RCC 7860 (cell line): ENCODE measurements at places on chromosomes 7 and 10.

- no peak for DNase-seq
Measured at GRCh38 chr7:77254429-77254828, 54.8 kb upstream of the FGL2 start.

GRCh38 chr7:151599401-151600227 lies 79.9 kb upstream of the RHEB start:
- DNase-seq: peak; percentile 96

GRCh38 chr10:71077796-71078453 lies 134.4 kb upstream of the UNC5B start:
- DNase-seq: no peak

- DNase-seq: no peak
Measured at GRCh38 chr10:132136097-132136521, 50.6 kb upstream of the DPYSL4 start.

GRCh38 chr10:13441476-13441875 lies 87.3 kb downstream of the BEND7 start:
- no peak for DNase-seq

DNA sequence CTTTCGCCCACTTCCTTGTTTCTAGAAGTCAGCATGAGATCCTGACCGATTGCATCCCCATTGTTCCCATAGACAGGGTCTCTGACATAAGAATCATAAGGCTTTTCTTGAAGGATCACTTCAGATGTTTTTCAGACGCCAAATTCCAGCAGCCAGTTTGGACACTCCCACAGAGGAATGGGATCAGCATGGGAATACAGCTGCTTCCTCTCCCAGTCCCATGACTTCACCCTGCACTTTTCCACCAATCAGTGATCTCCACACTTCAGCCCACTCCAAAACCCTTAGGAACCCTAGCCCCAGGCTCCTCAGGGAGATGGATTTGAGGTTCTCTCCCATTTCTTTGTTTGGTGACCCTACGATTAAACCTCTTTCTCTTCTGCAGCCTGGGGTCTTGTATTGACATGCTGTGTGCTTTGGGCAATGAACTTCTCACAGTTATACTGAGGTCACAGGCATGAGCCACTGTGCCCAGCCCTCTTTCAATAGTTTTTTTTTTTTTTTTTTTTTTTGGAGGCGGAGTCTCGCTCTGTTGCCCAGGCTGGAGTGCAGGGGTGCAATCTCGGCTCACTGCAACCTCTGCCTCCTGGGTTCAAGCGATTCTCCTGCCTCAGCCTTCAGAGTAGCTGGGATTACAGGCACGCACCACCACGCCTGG lies 52.8 kb upstream of the CHST3 start:
- no peak for DNase-seq

DNA sequence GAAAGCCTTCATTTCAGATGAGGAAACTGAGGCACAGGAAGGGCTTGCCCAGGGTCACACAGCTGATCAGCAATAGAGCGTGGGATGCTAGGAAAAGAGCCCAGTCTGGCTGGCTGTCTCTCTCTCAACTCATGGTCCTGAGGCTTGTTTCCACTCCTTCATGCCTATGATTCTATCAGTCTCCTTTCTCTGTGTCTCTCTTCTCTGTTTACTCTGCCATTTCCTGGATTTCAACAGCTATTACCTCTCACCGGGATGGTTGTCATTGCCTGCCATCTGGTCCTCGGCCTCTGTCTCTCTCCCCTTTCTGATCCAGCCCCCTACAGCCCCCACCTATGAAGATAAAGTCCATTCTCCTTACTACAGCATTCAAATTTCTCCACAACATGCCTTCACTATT lies 93.3 kb upstream of the AGBL3 start:
- no peak for DNase-seq

DNA sequence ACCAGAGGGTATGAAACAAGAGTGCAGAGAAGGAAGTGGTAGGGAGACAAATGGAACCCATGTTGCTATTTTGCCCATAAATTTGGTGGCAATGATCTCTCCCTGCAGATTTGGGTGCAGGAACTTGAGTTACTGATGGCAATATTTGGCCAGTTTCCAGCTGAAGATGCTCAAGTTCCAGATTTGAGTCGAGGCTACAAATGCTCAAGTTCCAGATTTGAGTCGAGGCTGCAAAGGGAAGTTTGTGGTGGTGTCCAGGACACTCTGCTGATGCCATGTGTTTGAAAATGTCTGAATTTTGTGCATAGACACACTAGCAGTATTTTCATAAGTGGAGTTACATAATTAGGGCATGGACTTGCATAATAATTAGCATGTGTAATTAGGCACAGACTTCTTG lies 40.8 kb downstream of the TBXAS1 start:
- DNase-seq: no peak

DNA sequence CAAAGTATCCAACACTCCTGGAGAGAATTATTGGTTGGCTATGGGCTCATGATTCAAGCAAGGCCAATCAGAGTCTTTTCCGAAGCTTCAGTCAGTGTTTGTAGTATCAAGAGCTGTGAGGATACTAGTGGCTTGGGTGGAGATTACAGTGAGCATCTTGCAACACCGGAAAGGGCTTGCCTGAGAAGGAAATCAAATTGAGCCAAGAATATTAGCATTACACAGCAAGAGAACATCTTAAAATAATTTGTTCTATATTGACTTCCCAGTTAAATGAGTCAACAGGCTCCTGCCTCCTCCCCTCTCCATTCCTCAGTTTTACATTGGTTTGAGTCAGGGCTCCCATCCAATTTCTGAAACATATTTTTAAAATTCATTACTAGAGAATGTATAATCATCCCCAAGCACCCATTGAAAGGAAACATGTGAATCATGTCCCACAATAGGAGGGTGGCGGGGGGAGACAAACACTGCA lies 127.4 kb downstream of the ELAPOR2 start:
- no peak for DNase-seq

- no peak for DNase-seq
Measured at GRCh38 chr7:38070718-38071117, 107.3 kb upstream of the STARD3NL start.

DNA sequence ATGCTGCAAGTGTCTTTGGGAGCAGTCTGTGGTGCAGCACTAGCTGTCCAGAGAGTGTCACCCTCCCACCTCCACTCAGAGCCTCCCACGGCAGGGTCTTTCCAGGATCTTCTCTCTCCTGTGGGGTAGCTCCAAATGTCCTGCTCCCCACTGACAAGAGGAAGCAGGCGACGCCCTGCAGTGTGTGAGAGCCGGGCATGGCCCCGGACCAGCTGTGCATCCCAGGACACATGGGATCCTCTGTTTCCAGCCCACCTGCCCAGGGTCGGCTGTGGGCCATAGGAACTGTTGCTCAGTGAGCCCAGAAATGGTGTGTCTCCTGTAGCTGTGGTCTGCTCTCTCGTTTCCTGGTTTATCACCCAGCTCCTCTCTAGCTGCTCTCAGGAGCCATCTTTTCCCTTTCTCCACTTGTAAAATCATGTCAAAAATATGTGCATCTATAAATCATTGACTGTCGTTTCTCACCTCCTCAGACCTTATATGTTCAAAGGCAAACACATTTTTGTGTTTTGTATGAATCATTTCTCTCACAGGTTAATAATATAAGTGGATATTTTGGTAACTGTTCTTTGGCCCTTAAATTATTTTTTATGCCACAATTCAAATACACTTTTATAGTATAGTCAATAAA lies 74.9 kb downstream of the VWC2 start:
- peak; percentile 17 for DNase-seq

- no peak for DNase-seq
Measured at GRCh38 chr10:1677307-1677939, 59.9 kb downstream of the ADARB2 start.

DNA sequence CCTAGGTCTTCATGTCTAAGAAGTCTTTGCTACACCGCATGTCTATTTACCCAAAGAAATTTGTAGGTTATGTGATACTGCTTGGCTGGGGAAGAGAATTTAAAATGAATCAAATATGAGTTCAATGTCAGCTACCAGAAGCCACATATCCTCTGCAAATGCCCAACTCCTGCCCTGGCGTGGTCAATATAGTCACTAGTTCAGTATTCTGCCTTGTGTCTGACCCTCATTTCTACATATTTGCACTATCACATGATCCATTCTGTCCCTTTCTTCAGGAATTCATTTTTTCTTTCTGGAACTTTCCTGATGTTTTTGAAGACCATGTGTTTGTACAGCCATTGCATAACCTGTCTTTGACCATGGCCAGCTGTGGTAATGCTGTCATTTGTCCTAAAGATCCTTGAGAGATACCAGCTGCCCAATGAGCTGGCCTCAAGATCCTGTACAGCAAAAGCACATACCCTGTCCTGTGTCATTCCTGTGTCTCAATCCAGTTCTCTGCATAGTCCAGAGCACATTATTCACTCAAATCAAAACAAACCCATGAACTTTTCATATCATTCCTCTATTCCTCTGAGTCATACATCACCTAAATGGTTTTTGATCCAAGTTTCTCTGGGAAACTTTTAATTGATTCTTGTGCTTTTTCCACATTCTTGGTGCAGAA lies 524.5 kb downstream of the PARD3 start:
- DNase-seq: no peak

DNA sequence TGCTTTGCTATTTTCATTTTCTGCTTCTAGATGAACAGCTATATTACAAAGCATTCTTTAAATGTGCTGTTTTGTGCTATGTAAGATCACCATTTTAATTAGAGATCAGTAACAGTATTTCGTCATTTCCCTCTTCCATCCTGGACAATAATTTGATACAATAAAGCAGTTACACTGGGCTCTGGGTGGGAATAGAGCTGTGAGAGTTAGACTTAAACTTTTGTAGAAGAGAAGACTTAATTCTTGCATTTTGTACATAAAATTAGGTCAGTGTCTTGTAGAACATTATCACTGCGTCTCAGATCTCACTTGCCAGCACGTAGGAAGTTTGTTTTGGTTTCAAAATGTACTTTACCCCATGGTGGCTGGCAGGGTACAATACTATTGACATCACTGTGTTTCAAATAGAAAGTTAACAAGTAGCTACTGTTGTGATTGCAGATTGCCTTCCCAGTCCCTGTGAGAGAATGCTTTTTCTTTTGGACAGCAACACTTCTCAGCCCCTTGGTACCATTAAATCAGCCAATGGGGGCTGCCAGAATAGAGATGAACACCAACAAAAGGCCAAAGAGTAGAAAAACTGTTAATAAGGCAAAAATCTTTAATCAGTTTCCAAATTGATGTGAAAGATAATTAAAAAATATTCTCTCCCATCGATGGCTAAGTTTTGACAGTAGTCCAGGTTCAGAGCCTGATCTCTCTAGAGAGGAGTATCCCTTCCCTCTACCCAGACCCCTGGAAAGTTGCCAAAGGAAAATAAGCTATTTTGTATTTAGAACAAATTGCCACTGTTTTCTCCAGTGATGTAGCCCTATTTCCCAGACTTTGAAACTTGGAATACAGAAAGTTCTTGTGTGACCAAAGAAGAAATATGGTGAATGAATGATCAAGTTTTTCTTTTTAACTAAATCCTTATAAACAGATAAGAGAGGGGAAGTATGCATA lies 35.1 kb downstream of the SMNDC1 start:
- DNase-seq: no peak

GRCh38 chr7:33881316-33881715 lies 24.0 kb upstream of the BMPER start:
- no peak for DNase-seq

GRCh38 chr10:69872323-69872722 lies 70.6 kb downstream of the COL13A1 start:
- no peak for DNase-seq

GRCh38 chr7:128891942-128892269 lies 18.6 kb downstream of the KCP start:
- no peak for DNase-seq

- no peak for DNase-seq
Measured at GRCh38 chr10:112831859-112832258, 118.2 kb upstream of the TCF7L2 start.

- no peak for DNase-seq
Measured at GRCh38 chr10:49632406-49633317, 18.8 kb downstream of the CHAT start.

- DNase-seq: no peak
Measured at GRCh38 chr10:33695536-33695935, 361.1 kb upstream of the NRP1 start.
